ENCODE measurements at places on chromosomes 6 and 20.

DNA sequence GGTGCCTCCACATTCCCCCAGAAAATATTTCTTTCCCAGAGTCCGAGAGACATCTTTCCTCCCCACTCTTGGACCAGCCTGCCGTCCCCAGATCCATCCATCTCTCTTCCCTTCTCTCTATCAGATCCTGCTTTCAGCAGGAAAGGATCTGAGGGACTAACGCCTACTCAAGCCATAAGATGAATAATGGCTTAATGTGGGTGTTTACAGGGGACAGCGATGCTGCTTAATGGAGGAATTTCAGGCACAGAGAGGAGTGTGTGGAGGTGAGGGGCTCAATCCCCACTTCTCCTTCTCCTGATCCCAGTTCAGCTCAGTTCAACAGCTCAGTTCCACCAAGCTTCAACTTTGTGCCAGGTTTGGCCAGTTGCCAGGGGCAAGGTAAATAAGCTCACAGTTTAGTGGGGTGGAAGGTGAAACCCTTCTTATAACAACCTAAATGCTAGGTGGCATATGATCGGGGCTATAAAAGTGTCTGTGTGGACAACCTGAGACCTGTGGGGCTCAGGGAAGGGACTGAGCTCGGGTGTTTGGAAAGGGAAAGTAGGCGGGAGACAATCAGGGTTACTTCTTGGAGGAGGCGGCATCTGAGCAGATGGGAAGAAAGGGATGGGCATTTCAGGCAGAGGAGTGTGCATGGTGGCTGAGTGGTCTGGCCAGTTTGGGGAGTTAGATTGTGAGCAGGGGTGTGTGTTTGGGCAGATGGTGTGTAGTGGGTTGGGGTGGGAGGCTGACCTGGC is 55.8 kb downstream of the CDH22 start:
- H3K4me3 ChIP-seq = no peak overlapping the region
- DNase-seq = no peak
- H3K27me3 ChIP-seq = peaks cover 9% of the 10 kb centered on the region
- H3K4me1 ChIP-seq = no peaks in the 10 kb centered on the region

- H3K4me3 ChIP-seq = peak overlapping the region; percentile 25
- H3K36me3 ChIP-seq = no peaks in the 10 kb centered on the region
- no peaks in the 10 kb centered on the region for H3K27me3 ChIP-seq
- DNase-seq = no peak
- H3K4me1 ChIP-seq = peaks cover 53% of the 10 kb centered on the region
Observed at GRCh38 chr20:64058536-64058935, 4.5 kb upstream of the TCEA2 start.

- H3K4me3 ChIP-seq = peak overlapping the region; percentile 6
- no peaks in the 10 kb centered on the region for H3K36me3 ChIP-seq
- H3K27me3 ChIP-seq = no peaks in the 10 kb centered on the region
- no peak for DNase-seq
- peaks cover 30% of the 10 kb centered on the region for H3K4me1 ChIP-seq
Observed at GRCh38 chr20:34403063-34403827, 40.2 kb downstream of the ITCH start.

DNA sequence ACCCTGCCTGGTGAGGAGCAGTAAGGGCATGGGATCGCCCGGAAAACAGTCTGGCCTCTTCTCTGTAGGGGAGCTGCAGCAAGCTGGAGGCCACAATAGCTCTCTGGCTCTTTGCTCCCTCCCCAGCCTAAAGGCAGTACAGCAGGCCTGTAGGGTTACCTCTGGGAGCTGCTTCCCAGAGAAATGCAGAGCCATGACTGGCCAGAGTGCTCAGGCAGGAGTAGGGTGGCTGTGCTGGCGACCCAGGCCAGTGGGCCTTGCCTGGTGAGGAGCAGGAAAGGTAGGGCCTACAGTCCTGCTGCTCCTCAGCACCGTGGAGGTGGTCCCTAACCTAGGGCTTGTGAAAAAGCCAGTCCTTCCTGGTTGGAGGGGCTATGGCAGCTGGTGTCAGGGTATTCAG is 129.9 kb upstream of the CHD6 start:
- H3K4me1 ChIP-seq = no peaks in the 10 kb centered on the region
- no peaks in the 10 kb centered on the region for H3K27me3 ChIP-seq
- no peak overlapping the region for H3K4me3 ChIP-seq
- no peaks in the 10 kb centered on the region for H3K36me3 ChIP-seq
- H3K27ac ChIP-seq = no peak overlapping the region

GRCh38 chr6:24720604-24721460 is 1.9 kb upstream of the C6orf62 start:
- peak; percentile 98 for DNase-seq
- H3K27me3 ChIP-seq = no peaks in the 10 kb centered on the region
- H3K36me3 ChIP-seq = no peaks in the 10 kb centered on the region
- H3K4me3 ChIP-seq = peak overlapping the region; percentile 86
- H3K27ac ChIP-seq = peak overlapping the region; percentile 95

- no peaks in the 10 kb centered on the region for H3K27me3 ChIP-seq
- DNase-seq = no peak
- H3K36me3 ChIP-seq = no peaks in the 10 kb centered on the region
- no peaks in the 10 kb centered on the region for H3K4me1 ChIP-seq
Observed at GRCh38 chr6:168664956-168665355, 224.0 kb downstream of the SMOC2 start.

DNA sequence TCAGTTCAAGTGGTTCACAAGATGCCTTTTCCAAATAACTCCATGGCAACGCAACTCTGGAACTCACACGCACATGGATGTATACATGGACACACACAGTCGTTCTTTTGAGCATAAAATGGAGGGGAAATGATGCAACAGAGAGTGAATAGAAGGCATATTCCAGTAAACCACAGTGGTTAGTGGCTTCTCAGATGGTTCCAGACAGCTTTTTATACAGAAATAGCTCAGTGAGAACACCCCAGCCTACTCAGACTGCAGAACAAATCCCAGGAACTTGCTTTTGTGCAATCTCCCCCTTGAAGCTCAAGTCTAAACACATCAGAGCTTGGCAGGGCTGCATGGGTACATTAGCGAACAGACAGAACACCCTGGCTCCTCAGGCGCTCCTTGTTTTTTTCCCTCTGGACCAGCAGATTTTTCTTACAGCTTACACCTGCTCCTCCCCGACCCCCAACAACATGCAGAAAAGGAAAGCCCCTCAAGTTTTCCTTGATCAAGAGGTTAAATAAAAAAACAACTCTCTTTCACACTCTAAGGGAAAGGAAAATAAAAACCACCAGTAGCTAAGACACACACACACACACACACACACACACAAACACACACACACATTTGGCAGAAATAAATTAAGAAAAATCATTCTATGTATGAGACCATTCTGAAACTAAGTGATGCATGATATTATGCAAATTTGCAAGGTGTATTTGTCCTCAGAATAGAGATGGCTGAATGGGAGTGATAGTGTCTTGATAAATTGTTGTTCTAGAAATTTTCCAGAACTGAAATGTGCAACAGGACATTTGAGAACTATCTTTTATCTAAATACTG is 51.2 kb upstream of the RANBP9 start:
- DNase-seq = peak; percentile 25
- no peak overlapping the region for H3K27ac ChIP-seq
- H3K27me3 ChIP-seq = peaks cover 2% of the 10 kb centered on the region
- no peak overlapping the region for H3K4me3 ChIP-seq
- no peaks in the 10 kb centered on the region for H3K36me3 ChIP-seq

Measured in GM12878 (cell line).